Type B pancreatic cell (in vitro differentiated cells): ENCODE measurements at places on chromosomes 13 and 19. TPM values are rescaled to one million over a fixed set of nuclear protein-coding genes. Genes with fewer than 3 reads are reported as not detected.

DNA sequence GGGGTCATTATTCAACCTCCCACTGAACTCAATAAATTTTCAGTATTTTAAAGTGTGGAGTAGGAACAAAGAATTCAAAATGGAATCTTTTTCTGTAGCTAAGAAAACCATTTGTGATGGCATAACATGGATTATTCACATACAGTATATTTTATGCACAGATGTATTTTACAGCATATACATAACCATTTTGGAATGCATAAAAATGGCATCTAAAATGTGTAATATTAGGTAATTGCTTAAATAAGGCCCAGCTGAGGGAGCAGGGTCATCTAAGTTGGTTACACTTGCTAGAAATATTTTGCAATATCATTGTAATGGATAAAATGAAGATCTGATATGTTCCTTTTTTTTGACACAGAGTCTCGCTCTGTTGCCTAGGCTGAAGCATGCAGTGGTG lies 146.9 kb downstream of the LMO7 start:
- no peak overlapping the region for H3K4me3 ChIP-seq
- H3K36me3 ChIP-seq, result peaks cover 35% of the 10 kb centered on the region
- H3K4me1 ChIP-seq, result peaks cover 4% of the 10 kb centered on the region
- no peak for DNase-seq
- no peaks in the 10 kb centered on the region for H3K27me3 ChIP-seq

- peaks cover 59% of the 10 kb centered on the region for H3K27me3 ChIP-seq
- DNase-seq, result no peak
- H3K4me3 ChIP-seq, result no peak overlapping the region
- no peak overlapping the region for H3K27ac ChIP-seq
- H3K36me3 ChIP-seq, result no peaks in the 10 kb centered on the region
- no peaks in the 10 kb centered on the region for H3K4me1 ChIP-seq
Measured at GRCh38 chr19:16330806-16331690, 6.4 kb downstream of the KLF2 start.

SERPINE3 gene
- total RNA-seq, result 0.12 and 0.36 TPM in 2 replicates

GRCh38 chr19:53868091-53868891 lies 608 bp downstream of the MYADM start:
- peaks cover 7% of the 10 kb centered on the region for H3K4me1 ChIP-seq
- peaks cover 6% of the 10 kb centered on the region for H3K36me3 ChIP-seq
- peak overlapping the region; percentile 98 for H3K4me3 ChIP-seq
- no peaks in the 10 kb centered on the region for H3K27me3 ChIP-seq
- DNase-seq, result peak; percentile 78
- H3K27ac ChIP-seq, result peak overlapping the region; percentile 98

CYP2F1 gene
- not detected in 2 replicates for total RNA-seq

GRCh38 chr13:43348397-43348796 lies 325.0 kb downstream of the DNAJC15 start:
- no peak overlapping the region for H3K4me3 ChIP-seq
- H3K27me3 ChIP-seq, result peaks cover 35% of the 10 kb centered on the region
- H3K27ac ChIP-seq, result no peak overlapping the region
- no peak for DNase-seq
- peaks cover 4% of the 10 kb centered on the region for H3K36me3 ChIP-seq

- H3K4me3 ChIP-seq, result no peak overlapping the region
- no peaks in the 10 kb centered on the region for H3K4me1 ChIP-seq
- no peak for DNase-seq
- no peaks in the 10 kb centered on the region for H3K36me3 ChIP-seq
Measured at GRCh38 chr19:34692549-34692948, 15.1 kb downstream of the ZNF302 start.

TNNT1 gene
- total RNA-seq, result 27.6 and 83.1 TPM in 2 replicates

DNA sequence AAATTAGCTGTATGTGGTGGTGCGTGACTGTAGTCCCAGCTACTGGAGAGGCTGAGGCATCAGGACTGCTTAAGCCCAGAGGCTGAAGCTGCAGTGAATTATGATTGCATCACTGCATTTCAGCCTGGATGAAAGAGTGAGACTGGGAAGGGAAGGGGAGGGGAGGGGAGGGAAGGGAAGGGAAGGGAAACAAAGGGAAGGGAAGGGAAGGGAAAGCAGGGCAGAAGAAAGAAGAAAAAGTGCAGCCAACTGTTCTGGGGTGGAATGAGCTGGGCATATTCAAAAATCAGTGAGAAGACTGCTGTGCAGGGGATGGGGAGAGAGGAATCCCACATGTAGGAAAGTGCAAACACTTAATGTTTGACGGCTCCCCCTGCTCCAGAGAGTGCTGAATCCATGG lies 905.5 kb downstream of the UQCRFS1 start:
- DNase-seq, result no peak
- H3K4me1 ChIP-seq, result no peaks in the 10 kb centered on the region
- H3K4me3 ChIP-seq, result no peak overlapping the region
- no peak overlapping the region for H3K27ac ChIP-seq
- no peaks in the 10 kb centered on the region for H3K36me3 ChIP-seq
- H3K27me3 ChIP-seq, result peaks cover 6% of the 10 kb centered on the region

DNA sequence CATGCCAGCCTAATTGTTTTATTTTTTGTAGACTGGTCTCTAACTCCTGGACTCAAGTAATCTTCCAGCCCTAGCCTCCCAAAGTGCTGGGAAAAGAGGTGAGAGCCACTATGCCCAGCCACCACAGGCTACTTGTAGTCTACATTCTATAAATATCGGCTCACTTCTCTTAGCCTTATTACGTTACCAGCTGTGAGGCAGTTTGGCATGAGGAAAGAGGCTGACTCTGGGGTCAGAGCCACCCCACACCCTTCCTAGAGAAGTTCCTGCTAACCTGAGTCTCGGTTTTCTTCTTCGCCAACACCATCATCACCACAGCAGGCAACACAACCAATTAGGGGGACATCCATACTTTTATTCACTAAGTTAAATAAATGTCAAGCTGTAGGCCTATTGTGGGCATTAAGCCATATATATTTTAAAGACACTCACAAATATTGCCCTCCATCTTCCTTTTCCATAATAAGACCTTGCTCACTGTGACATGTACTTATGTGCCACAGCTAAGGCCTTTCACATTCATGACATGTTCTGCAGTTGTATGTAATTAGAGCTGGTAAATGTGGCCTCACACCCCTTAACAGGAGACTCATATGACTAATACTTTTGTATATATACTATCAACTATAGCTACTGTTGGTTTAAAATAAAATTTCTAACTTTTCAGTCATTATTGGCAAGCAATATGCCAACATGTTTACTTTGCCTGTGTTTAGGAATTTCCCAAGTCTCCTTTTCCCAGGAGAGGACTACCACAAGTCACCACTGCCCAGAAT lies 5.7 kb downstream of the SLC25A30 start:
- peaks cover 22% of the 10 kb centered on the region for H3K4me1 ChIP-seq
- peaks cover 10% of the 10 kb centered on the region for H3K36me3 ChIP-seq
- no peaks in the 10 kb centered on the region for H3K27me3 ChIP-seq
- DNase-seq, result no peak
- no peak overlapping the region for H3K4me3 ChIP-seq
